ENCODE measurements at places on chromosomes 11 and 22.

- DNase-seq: peak; percentile 81
Observed at GRCh38 chr22:30356449-30357235, at the start of the genes CCDC157 and SF3A1. Gene CCDC157 (plus strand): TSS chr22:30357007. CDS start chr22:30366001, 8,994 bp downstream. Gene SF3A1 (minus strand): TSS chr22:30356894. CDS start chr22:30356792, 102 bp downstream.

DNA sequence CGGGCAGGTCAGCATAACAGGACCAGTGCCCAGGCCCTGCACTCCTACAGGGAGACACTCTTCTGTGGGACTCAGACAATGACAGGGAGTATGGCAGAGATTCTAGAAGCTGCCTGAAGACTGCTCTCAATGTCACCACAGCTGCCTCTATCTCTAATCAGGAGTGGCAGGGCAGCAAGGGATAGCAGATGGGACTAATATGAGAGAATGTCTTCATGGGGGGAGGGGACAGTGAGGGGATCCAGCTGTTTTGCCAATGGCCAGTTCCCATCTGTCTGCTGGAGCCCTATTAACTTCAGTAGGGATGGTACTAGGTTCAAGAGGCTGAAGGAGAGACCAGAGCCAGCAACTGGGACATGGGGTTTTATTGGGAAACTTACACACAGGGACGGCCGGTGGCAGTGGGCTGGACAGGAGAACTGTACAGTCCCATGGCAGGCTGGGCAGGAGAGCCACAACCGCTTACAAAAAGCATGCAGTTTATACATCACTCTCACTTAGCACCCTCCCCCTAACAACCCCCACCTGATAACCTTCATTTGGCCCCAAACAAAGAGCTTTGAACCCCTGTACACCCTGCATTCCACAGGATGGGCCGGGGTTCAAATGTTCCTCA lies 2.5 kb upstream of the CD82 start:
- DNase-seq: no peak

GRCh38 chr22:36349726-36350125 lies 38.0 kb downstream of the MYH9 start:
- no peak for DNase-seq

DNA sequence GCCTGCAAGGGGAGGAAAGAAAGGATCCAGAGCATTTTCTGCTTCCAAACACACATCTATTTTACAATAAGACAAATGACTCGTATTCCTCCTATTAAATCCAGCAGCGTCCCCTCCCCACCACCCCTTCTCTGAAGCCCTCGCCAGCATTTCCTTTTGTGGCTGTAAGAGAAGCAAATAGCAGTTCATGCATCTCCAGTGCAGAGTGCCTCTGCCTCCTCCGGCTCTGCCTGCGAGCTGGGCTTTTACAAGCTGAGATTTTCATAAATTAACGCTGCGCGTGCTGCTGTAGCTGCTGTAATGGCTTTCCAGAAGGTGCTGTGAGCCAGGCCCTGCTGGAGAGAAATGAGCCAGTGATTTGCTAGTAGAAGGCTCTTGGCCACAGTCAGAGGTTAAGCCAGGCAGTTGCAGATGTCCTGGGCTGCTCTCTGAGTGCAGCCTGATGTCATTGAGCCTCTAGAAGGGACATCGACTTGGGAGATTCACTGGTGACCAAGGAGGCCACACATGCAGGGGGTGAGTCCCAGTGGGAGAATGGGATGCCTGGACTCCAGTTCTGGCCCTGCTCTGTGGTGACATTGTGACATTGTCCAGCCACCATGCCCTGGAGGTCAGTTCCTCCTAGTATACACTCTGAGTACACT lies 134.5 kb upstream of the NAV2 start:
- no peak for DNase-seq

GRCh38 chr11:1969035-1969434 lies 21.9 kb downstream of the MRPL23 start:
- DNase-seq: no peak

DNA sequence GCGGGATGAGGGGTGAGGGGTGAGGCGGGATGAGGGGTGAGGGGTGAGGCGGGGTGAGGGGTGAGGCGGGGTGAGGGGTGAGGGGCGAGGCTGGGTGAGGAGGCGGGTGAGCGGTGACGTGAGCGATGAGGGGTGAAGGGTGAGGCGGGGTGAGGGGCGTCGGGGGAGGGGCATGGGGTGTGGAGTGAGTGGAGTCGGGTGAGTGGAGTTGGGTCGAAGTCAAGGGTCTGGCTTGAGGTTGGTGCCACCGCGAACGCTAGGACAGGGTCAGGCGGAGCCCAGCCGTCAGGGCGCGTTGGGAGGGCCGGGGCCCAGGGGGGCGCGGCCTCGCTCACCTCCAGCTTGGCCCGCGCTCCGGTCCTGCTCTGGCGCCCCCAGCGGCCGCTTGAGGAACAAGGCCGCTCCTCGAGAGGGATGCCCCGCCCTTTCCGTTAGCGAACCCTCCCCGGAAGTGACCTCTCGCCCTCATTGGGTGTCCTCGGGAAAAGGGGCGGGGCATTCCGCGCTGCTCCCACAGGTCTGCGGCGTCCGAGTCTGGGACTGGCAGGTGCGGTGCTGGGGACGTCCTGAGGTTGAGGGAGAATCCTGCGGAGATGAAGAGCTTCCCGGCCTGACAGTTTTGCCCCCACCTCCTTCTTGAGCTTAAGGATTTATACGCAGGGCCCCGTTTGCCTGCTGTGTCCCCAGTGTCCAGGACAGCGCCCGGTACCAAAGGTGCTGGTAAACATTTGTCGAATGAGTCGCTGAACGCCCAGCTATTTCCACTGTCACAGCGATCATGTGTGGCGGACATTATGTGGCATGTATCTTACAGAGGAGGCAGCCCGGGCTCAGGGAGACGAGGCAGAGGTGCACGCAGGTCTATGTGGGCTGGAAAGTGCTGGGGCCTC lies at the start of gene SYCE3:
Gene SYCE3, minus strand, starts transcription at position 397 of the 890 bp plus-strand sequence. CDS start 6,514 bp downstream, outside the sequence.
- DNase-seq: peak; percentile 98

DNA sequence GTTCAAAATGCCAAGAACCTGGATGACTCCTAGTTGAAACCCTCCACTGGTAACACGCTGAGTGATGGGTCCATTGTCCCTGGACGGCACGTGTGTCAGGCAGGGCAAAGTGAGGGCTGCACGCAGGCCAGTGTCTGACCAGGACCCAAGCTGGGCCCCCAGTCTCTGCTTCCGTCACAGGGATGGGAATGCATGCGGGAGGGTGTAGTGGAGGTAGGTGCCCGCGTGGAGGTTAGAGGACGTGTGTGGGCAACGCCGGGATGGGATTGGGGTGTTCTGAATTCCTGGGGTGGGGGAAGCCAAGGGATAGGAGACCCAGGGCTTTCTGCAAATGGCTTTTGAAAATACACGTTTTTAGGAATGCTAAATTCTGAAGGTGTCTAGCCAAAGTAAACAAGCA lies 943.3 kb downstream of the BRD1 start:
- DNase-seq: no peak

- DNase-seq: no peak
Observed at GRCh38 chr11:36039471-36039870, 95.6 kb downstream of the LDLRAD3 start.
